Progenitor cell of endocrine pancreas (in vitro differentiated cells): ENCODE measurements at places on chromosomes 3 and 15. TPM values are rescaled to one million over a fixed set of nuclear protein-coding genes. Genes with fewer than 3 reads are reported as not detected.

TMEM45A gene
- total RNA-seq = 9.9 and 13.6 TPM in 2 replicates

ATP1B3 gene
- total RNA-seq = 99.5 and 103 TPM in 2 replicates

- no peak overlapping the region for H3K27ac ChIP-seq
- H3K27me3 ChIP-seq = no peaks in the 10 kb centered on the region
- H3K4me3 ChIP-seq = no peak overlapping the region
- peaks cover 8% of the 10 kb centered on the region for H3K4me1 ChIP-seq
- DNase-seq = no peak
- H3K36me3 ChIP-seq = no peaks in the 10 kb centered on the region
These were observed 109.2 kb upstream of the ROBO2 start for GRCh38 chr3:76930712-76931111.

- DNase-seq = no peak
- no peak overlapping the region for H3K27ac ChIP-seq
- peaks cover 19% of the 10 kb centered on the region for H3K4me1 ChIP-seq
- no peak overlapping the region for H3K4me3 ChIP-seq
- H3K27me3 ChIP-seq = no peaks in the 10 kb centered on the region
These were observed 44.8 kb downstream of the GATM start for GRCh38 chr15:45333550-45333949.

DNA sequence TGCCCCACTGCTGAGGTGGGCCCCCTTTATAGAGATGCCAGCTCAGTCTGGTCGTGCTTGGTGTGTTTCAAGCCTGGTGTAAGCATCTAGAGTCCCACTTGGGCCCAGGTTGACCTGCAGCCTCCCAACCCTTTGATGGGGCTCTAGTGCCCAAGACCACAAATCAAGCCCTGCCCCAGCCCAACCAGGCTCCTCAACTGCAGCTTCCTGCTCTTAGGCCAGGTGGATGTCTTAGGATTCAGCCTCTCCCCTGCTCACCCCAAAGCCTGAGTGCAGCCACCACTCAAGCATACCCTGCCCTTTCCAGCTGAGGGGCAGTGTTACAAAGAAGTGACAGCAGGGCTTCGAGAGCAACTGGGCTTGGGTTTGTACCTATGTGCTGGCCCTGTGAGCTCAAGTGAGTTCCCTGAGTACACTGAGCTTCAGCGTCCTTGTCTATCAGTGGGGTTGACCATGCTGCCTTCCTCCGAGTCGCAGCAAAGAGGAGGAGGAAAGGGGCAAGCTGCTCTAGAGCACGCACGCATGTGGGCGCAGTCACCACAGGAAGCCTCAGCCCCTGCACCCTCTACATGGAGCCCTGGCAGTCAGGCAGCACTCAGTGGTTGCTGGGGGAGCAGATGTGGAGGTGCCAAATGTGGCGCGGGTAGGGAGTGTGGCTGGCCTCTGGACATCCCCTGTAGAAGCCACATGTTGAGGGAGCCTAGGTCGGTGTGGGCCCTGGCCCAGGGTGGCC is 120.7 kb downstream of the EEFSEC start:
- H3K27ac ChIP-seq = no peak overlapping the region
- H3K4me3 ChIP-seq = no peak overlapping the region
- H3K4me1 ChIP-seq = peaks cover 9% of the 10 kb centered on the region
- DNase-seq = no peak
- peaks cover 14% of the 10 kb centered on the region for H3K27me3 ChIP-seq
- no peaks in the 10 kb centered on the region for H3K36me3 ChIP-seq

DNA sequence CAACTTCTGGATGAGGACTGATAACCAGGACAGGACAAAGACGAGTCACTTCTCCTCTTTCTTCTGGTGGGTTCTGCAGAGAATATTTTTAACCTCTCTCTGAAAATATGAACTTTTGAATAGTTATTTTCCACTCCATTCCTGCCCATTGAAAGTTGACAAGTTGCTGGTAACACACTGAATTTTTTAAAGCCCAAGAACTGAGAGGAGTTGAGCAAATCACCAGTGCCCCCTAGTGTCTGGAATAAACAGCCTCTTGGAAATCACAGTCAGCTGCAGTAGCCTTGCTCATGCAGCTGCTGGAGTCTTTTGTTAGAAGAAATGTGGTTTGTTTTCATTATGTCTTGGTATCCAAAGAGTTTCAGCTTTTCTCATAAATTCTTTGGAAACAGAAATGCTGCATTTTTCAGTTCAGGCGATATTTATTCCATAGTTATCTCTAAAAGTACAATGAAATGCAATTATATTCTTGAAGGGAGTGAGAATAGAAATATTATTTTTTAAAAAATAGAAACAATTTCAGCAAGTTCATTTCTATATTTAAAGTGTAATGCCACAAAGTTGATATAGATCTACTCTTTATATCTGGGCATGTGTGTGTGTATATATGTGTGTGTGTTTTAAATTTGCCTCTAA is 741.0 kb upstream of the CBLB start:
- H3K27me3 ChIP-seq = no peaks in the 10 kb centered on the region
- H3K27ac ChIP-seq = no peak overlapping the region
- H3K4me3 ChIP-seq = no peak overlapping the region
- peaks cover 6% of the 10 kb centered on the region for H3K36me3 ChIP-seq

DNA sequence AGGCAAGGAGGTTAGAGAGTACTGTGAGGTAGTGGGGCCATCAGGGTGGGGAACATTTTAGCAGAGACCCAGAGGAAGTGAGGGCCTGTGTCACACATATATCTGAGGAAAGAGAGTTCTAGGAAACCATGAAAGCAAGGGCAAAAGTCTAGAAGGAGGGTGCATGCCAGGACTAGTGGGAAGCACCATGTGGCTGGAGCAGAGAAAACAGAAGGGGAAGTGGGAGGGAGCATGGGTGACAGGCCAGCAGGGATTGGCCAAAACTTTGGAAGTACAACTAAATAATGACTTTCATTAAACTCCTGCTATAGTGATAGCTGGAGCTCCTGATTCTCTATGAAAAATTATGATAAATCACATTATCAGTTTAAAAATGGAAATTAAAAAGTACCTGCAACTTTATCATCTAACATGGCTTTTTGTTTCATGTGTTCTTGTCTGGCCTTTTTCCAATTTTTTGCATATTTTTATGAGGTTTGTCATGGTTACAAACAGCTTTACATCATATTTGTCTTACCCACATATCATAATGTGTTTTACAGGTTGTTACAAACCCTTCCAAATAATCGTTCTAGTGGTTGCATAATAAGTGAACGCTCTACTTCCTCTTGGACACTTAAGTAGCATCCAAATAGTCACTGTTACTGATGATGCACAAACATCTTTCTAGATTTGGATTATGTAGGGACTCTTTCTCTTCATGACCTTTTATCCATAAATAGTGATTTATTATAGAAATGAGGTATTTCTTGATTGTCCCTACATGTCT is 168.3 kb downstream of the NEK10 start:
- H3K4me3 ChIP-seq = no peak overlapping the region
- H3K27me3 ChIP-seq = no peaks in the 10 kb centered on the region
- H3K36me3 ChIP-seq = peaks cover 1% of the 10 kb centered on the region
- H3K27ac ChIP-seq = peak overlapping the region; percentile 46
- peaks cover 5% of the 10 kb centered on the region for H3K4me1 ChIP-seq
- DNase-seq = no peak
